ENCODE measurements at places on chromosomes 2 and 18.

DNA sequence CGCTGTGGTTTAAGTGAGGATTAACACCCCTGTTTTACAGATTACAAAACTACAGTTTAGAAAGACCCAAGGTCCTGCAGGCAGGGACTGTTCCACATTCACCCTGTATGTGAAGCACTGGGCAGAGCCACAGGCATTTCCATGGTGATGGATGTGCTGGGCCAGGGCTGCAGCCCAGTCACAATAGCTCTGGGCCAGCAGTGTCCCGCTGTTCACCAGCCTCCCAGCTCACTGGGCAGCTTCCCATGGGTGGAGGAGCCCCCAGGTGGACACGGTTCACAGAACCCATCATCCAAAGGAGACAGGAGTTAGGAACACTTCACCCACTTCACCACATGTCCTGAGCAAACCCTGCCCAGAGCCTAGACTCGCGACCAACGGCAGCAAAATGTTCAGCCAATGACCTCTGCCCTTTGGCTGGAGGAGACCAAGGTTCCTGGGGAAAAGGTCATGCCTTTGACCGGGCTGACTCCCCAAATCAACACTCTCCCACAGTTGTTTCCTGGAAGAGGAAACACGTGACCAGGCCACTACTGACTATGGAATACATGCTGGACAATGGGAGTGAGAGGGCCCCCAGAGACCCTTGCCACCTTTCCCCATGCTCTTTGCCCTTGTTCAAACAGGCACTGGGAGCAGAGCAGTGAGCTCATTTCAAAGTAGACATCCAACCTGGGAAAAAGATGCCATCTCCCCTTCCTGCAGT lies 28.0 kb upstream of the SLC35F6 start:
- DNase-seq, result no peak

GRCh38 chr18:59150236-59150635 lies 10.6 kb downstream of the SEC11C start:
- DNase-seq, result no peak

- no peak for DNase-seq
These were observed 423.5 kb upstream of the ZEB2 start for GRCh38 chr2:144943293-144943941.

DNA sequence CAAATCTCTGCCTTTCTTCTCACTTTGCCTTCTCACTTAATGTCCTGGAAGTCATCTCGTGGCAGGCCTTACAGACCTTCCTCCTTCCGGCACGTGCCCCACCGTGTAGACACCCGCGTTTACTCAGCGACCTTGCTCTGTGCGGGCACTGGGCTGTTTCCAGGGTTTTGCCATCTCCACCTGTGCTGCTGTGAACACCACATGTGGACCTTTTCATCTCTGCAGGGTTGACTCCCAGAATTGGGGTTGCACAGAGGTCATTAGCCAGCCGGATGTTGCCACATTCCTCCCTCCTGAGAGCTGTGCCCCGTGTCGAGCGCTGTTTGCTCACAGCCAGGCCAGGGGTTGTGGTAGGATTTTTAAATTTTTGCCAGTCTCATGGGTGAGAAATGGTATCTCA lies 25.4 kb downstream of the KCNG2 start:
- DNase-seq, result no peak

GRCh38 chr2:42361728-42362283 lies 789 bp upstream of the COX7A2L start:
- no peak for DNase-seq

GRCh38 chr2:102589444-102589843 lies 29.9 kb upstream of the SLC9A2 start:
- no peak for DNase-seq

GRCh38 chr18:72436401-72436800 lies 107.7 kb downstream of the CBLN2 start:
- DNase-seq, result no peak

- peak; percentile 49 for DNase-seq
These were observed 18.0 kb downstream of the TGOLN2 start for GRCh38 chr2:85309699-85310321.

- DNase-seq, result no peak
These were observed 175.9 kb upstream of the ETAA1 start for GRCh38 chr2:67221266-67221665.

DNA sequence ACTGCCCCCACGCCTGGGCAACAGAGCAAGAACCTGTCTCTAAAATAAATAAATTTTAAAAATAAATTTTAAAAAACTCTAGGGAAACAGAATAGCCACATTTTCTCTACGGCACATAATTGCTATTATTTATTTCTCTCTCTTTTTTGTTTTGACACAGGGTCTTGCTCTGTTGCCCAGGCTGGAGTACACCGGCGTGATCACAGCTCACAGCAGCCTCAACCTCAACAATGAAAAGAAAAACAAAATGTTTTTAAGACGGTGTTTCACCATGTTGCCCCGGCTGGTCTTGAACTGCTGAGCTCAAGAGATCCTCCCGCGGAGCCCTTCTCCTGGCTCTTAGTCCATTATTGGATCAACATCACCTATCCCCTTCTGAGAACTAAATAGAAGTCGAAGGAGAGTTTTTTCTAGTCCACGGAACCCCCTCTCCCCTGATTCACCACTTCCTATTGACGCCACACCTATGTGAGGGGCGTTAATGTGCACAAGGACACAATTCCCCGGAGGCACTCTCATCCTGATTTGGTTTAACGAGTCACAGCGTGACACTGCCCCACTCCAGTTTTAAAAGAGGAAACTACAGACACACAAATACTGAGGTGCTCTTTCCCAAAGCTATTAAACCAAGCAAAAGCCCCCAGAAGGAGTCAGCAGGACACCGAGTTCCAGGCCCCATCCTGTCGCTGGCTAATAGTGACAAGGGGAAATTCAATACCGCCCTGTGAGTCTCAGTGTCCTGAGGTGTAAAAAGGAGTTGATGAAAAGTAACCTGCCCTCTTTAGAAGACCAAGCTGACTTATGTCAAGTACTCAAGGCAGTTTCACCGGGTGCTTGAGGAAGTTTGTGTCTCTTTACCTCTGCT lies 1.1 kb downstream of the NPC1 start:
- DNase-seq, result peak; percentile 20

- no peak for DNase-seq
These were observed 137.7 kb upstream of the APCDD1 start for GRCh38 chr18:10316778-10317177.

GRCh38 chr2:36677996-36678605 lies 18.4 kb upstream of the VIT start:
- DNase-seq, result no peak

GRCh38 chr2:219296142-219296541 lies 13.1 kb downstream of the PTPRN start:
- no peak for DNase-seq

DNA sequence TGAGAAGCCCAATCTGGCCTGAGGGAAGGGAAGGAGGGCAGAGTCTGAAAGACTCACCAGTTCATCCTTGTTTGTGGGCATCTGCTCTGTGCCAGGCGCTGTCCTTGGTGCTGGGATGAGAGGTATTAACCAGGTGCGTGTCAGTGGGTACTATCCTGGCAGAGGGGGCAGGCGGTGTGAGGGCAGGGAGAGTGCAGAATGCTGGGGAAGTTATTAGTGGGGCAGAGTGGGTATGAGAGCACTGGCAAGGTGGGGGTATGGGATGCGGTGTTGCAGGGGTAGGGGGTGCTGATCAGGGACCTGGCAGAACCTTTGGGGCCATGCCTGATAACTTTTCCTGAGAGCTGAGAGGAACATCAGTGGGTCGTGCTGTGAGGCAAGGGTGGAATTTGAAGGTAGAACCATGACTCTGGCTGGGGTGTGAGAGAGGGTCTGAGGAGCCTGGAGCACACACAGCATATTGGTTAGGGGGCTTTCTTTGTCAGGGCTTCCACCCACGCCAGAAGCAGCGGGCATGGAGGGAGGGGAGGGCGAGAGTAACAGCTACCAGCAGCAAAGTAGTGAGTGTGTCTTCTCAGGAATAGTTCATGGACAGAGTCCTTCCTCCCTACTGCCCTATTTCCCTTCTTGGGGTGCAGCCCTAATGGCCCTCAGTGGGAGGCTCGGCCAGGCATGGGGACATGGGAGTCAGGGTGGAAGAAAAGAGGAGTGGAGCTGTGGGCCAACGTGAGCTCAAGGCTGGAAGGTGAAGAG lies 290.7 kb downstream of the CYP26B1 start:
- no peak for DNase-seq

DNA sequence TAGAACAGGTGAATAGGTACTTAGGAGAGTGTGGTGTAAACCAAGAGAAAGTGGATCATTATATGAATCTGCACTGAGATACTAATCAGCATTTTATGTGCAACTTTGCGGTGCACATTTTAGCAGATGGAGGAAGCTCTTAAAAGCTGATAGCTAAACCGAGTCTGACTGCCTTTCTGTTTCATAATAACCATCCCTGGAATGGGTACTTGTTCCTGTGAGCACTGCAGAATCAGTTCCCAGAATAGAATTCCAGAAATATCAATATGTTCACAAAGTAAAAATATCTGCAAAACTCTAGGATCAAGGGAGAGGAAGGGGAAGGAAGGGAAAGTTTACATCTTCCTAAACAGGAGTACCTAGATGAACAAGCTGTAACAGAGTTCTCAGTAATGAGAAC lies 432.2 kb upstream of the HNRNPA3 start:
- no peak for DNase-seq

- no peak for DNase-seq
These were observed 34.4 kb downstream of the MTA3 start for GRCh38 chr2:42602876-42603219.

DNA sequence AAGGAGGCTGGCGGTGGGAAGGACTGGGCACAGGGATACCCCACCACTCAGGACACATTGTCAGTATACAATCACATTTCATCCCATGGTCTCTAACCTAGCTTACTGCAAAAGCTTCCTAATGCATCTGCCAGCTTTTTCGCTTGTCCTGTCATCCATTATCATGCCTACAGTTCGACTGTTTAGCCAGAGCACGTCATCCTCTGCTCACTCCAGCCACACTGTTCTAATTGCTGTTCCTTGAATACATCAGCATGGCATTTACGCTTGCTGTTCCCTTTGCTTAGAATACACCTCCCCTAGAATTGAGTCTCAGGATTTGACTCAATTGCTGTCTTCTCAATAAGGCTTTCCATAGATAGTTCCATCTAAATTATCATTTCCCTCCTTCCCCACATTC lies 166.3 kb downstream of the CCDC148 start:
- no peak for DNase-seq

DNA sequence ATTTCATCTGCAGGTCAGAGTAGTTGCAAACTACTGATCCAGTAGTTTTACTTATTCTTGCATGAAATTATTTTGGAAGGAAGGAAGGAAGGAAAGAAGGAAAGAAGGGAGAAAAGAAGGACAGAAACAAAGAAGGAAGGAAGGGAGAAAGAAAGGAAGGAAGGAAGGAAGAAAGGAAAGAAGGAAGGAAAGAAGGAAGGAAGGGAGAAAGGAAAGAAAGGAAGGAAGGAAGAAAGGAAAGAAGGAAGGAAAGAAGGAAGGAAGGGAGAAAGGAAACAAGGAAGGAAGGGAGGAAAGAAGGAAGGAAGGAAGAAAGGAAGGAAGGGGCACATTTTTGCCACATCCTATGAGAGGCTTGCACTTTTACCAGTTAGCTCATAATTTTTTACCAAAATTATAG lies 186.2 kb downstream of the LRRTM4 start:
- DNase-seq, result no peak

GRCh38 chr2:241538838-241539615 lies 19.5 kb upstream of the BOK start:
- DNase-seq, result no peak

- DNase-seq, result no peak
These were observed 557 bp upstream of the DSG2 start for GRCh38 chr18:31497404-31497835.

DNA sequence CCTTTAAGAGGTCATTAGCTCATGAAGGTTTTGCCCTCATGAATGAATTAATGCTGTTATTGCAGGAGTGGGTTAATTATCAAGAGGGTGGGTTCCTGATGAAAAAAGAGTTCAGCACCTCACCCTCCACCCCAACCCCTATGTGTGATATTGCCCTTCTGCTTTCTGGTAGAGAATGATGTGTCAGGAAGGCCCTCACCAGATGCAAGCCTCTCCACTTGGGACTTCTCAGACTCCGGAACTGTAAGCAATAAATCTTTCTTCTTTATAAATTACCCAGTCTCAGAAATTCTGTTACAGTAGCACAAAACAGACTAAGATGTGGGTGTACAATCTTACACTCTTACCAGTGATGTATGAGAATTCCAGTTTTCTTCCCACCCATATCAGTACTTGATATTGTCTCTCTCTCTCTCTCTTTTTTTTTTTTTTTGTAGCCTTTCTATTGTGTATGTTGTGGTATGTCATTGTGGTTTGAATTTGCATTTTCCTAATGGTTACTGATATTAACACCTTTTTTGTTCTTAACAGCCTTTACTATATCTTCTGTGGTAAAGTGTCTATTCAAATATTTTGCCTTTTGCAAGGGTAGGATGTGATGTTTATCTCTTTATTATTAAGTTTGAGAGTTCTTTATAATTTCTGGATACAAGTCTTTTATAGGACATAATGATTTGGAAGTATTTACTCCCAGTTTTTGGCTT lies 10.4 kb upstream of the MAP2 start:
- DNase-seq, result no peak

DNA sequence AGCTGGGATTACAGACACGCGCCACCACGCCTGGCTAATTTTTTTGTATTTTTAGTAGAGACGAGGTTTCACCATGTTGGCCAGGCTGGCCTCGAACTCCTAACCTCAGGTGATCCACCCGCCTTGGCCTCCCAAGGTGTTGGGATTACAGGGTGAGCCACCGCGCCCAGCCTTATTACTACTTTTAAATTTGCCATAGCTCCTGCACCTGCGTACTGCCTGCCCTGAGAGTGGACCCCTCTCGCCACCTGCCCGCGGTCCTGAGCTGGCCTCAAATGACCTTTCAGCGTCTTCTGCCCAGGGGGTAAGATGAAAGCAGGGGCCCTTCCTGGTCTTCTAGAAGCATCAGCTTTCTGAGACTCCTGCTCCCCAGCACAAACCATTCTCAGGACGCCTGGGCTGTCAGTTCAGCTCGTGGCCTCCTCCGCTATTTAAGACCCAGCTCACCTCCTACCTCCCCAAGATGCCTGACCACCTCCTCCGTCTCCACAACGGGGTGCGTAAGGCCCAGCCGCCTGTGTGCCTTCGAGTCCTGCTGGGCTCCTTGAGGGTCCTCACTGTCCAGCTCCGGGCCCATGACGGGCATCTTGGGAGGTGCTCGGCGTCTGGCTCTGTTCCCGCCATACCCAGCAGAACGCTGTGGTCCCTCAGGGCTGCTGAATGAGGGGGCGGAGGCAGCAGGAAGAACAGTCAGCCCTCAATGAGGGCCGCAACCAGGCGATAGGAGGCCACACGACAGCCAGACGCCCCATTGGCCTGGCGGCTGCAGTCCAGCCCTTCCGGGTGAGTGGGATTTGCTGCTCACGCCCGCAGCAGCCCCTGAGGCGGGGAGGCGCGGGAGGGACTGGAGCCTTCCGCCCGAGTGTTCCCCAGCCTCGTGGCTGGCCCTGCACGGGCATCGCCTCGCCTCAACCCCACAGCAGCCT lies 266.6 kb downstream of the TFCP2L1 start:
- DNase-seq, result no peak

- DNase-seq, result peak; percentile 97
These were observed 164.4 kb downstream of the SOCS6 start for GRCh38 chr18:70453058-70453775.
